ENCODE measurements at places on chromosomes 4 and X. TPM values are rescaled to one million over a fixed set of nuclear protein-coding genes. Genes with fewer than 3 reads are reported as not detected.

Gene IL2
- not detected for total RNA-seq

Gene FAM9B
- total RNA-seq = not detected

Gene F8
- total RNA-seq = 2.1 TPM

Gene ADH1B
- 0.33 TPM for total RNA-seq

Gene PDGFRA
- total RNA-seq = 152 TPM

Gene SMIM20
- total RNA-seq = 39.0 TPM

Gene RIPPLY1
- total RNA-seq = not detected

Gene CD38
- not detected for total RNA-seq

Gene GUCY1B1
- 4.4 TPM for total RNA-seq

Gene RPA4
- total RNA-seq = 1.00 TPM

Gene PPP1R2C
- not detected for total RNA-seq
